ENCODE measurements at places on chromosomes 3 and 15.

- no peak for DNase-seq
These were observed 704.2 kb downstream of the ROBO1 start for GRCh38 chr3:79063624-79064023.

DNA sequence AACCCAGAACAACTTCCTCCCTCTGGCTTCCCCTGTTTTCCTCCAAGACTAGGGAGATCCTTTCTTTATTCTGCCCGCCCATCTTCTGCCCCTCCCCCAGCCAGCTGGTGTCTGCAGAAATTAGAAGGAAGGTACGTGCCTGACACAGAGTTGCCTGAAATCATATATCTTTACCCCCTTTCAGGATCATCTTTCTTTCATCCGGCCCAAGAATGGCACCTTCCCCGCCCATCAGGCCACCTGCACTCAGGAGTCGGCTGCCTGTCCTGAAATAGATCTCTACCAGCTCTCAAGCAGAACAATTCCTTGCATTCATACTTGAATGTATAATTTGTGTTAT, 133.7 kb downstream of the VGLL4 start:
- no peak for DNase-seq

GRCh38 chr3:130759692-130760338, 13.2 kb upstream of the PIK3R4 start:
- peak; percentile 5 for DNase-seq

GRCh38 chr3:52514576-52514975, 19.1 kb downstream of the NT5DC2 start:
- no peak for DNase-seq

GRCh38 chr3:134049676-134050075, 20.0 kb upstream of the SLCO2A1 start:
- no peak for DNase-seq

- DNase-seq = no peak
These were observed 729.7 kb downstream of the ROBO1 start for GRCh38 chr3:79038057-79038456.

GRCh38 chr15:74857671-74858368, 14.9 kb upstream of the ULK3 start:
- no peak for DNase-seq

DNA sequence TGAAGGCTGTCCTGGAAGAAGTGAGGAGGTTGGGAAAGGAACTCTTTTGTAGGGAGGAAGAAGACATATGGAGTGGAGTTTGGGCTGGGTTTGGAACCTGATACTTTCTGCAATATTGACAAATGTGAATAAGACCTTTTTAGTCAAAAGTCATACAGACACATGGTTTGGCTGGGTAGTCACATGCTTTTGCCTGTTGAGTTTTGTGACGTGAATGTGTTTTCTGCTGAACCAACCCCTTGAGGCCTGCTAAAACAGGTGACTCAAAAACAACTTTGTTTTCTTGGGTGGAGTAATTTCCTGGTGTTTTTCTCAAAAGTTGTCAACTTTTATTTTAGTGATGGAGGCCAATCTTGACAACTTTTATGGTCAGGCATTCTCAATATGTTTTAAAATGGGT, 39.4 kb upstream of the CCR4 start:
- DNase-seq = no peak

DNA sequence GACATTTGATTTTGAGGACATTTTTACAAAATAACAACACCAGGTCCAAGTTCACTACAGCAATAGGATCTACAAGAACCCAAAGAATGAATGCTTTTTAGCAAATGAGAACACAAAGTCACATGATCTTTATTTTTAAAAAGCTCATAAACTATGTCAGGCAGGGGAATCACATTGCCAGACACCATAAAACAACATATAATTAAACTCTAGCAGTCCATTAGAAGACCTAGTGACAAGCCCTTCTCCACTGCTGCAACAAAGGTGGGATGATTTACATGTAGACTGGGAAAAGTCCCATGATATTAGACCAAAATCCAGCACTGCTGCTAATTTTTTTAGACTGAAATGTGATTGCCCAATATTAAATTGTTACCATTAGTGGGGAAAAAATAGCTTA, 92.6 kb downstream of the FHIT start:
- no peak for DNase-seq

DNA sequence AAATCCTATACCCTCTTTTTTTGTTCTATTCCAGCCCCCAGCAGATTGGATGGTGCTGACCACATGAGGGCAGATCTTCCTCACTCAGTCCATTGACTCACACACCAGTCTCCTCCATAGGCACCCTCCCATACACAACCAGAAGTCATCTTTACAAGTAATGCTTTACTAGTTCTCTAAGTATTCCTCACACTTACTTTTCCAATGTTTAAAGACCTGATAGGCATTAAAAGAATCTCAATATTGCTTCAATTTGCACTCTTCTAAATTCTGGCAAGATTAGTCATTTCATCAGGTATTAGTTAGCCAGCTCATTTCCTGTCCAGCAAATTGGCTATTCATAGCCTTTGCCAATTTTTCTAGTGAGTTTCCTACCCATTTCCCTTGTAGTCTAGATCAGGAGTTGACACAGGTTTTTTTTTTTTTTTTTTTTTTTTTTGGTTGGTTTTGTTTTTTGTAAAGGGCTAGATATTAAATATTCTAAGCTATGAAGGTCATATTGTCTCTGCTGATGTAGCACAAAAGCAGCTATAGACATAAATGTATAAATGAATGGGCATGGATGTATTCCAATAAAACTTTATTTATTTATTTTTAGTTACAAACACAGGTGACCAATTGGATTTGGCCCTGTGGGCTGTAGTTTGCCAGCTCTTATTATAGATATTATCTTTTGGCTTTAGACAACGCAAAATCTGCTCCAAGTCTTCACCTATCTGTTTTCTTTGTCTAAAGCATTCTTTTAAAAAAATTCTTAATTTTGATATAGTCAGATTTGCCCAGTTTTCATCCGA, 76.1 kb downstream of the ABHD5 start:
- DNase-seq = no peak

DNA sequence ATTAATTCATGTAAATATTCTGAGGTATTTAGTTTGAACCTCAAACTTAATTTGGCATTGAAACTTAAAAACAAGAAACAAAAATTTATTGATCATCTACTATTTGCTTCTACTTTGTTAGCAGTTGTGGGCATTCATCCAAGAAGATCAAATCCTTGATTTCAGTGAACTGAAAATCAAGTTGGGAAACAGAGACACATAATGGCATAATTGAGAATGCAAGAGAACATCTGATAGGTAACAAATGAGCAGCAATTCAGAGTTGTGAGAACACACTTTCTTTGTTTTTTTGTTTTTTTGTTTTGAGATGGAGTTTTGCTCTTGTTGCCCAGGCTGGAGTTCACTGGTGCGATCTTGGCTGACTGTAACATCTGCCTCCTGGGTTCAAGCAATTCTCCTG, 33.9 kb upstream of the MED12L start:
- DNase-seq = no peak

- DNase-seq = no peak
These were observed 45.8 kb upstream of the UBE2E2 start for GRCh38 chr3:23157331-23157730.

- DNase-seq = no peak
These were observed 297.5 kb downstream of the SHQ1 start for GRCh38 chr3:72550582-72551262.

- no peak for DNase-seq
These were observed 229.2 kb upstream of the GOLGA6L4 start for GRCh38 chr15:84006421-84006820.

DNA sequence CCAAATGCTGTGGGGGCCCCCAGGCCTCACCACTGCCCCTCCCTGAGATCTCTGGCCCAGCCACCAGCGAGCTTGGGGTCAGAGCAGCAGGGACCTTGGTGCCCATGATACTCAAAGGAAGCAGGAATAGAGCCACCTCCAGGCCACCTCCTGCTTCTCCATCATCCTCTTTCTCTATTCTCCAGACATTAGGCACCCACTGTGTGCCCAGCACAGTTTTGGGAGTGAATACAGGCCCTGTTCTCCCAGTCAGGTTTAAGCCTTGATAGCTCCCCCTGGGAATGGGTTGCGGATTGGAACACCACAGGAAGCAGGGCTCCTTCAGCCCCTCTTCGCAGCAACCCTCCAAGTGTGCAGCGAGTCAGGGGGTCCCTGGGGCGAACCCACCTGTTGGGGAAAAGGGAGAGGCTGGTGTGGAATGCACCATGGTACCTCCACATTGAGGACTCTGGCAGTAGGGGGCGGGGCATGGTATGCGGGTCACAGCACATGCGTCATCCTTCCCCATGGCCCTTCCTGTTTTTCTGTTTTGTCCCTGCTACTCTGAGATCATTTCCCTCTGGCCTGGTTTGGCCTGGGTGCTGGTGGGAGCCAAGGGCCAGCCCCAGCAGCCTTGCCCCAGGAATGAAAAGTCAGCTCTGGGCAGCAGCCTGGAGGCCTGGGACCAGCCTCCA, 14.2 kb upstream of the SEMA3B start:
- no peak for DNase-seq

DNA sequence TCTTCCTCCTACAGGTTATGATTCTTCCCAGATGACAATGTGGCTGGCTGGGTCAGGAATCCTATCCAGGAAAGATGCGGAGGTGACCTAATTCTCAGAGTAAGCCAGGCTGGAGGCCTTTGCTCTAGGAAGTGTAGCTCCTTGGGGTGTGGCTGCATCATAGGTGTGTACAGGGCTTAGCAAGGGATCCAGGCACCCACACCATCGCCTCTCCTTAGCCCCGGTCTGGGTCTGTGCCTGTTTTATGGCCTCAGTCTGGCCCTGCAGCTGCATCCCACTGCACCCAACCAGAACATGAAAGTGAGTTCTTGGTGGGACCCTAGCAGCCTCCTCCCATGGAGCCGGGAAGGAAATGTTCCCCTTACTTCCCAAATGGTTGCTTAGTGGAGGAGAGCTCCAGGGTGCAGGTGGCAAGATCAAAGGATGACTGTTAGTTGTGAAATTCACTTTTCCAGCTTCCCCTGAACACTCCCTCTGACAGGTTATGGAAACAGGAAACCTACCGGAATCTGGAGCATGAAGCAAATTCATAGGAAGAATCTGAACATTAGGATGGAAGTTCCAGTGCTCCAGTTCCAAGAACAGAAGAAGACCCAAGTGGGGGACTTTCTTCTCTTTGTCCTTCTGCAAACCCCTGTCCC, 2.7 kb upstream of the AMOTL2 start:
- no peak for DNase-seq

DNA sequence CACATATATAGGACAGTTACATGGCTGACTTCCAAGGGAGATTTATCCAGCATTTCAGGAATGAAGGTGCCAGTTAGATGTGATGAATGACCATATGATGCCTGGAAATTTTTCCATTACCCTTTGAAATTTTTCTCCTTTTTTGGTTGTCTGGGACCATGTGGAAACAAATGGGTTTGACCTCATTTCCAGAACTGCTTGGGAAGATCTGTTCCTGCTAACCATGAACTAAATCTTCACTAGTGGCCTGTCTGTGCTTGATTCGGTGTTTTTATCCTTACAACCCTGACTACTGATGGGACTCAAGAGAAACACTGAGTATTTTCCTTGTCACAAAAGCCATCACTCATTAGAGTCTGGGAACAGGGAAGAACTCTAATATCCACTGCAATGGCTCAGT, 409.4 kb downstream of the PDCD6IP start:
- DNase-seq = no peak

DNA sequence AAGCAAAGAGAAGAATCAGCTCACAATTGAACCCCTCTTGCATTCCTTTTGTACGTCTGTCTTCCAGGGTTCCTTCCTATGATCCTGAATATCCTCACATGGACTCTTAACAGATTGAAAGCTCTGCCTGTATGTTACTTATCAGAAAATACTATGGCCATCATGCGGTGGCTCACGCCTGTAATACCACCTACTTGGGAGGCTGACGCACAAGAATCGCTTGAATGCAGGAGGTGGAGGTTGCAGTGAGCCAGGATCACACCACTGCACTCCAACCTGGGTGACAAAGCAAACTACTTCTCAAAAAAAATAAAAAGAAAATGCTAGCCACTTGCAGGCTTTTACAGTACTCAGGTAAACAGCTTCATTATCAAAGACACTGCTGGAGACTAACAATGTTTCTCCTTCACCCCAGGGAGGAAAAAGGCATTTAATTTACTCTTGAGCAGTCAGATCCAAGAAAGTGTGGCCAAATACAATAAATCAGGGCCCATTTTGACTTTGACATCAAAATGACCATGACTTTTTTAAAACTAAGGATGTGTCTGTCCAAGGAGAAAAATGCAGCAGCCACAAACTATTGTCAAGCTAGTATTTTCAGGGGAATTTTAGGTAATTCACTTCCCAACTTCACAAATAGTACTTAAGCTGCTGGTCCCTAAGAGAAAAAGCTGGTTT, 27.3 kb downstream of the NPTN start:
- no peak for DNase-seq

- DNase-seq = no peak
These were observed 12.5 kb downstream of the MRPS25 start for GRCh38 chr3:15052335-15053242.

All from effector CD8-positive, alpha-beta T cell (primary cell).